ENCODE measurements at places on chromosomes 12 and 14.

GRCh38 chr14:44935155-44935554 is 26.6 kb downstream of the KLHL28 start:
- H3K36me3 ChIP-seq = peaks cover 49% of the 10 kb centered on the region
- no peak overlapping the region for H3K4me3 ChIP-seq
- no peak overlapping the region for H3K27ac ChIP-seq

DNA sequence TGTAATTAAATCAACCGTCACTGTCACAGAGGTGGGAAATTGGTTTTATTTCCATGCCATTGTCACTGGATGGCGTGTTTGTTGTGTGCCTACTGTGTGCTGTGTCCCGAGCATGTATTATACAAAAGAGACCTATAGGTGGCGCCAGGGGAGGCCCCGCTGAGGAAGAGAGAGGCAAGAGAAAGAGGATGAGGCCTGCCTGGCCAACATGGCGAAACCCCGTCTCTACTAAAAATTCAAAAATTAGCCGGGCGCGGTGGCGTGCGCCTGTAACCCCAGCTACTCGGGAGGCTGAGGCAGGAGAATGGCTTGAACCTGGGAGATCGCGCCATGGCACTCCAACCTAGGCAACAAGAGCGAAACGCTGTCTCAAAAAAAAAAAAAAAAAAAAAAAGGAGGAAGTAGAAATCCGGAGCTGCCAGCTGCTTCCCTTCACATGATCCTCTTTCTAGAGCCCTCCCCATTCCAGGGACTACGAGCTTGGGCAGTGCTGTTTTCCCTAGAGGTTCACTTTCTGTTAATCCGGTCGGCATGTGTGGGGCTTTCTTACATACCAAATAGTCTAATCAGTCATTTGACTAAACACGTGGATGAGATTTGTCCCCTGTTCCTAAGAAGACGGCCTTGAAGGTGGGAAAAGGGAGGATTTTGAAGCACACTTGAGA is 6.4 kb upstream of the CCDC175 start:
- no peaks in the 10 kb centered on the region for H3K36me3 ChIP-seq
- no peak for DNase-seq
- no peak overlapping the region for H3K27ac ChIP-seq
- no peak overlapping the region for H3K4me3 ChIP-seq

- no peaks in the 10 kb centered on the region for H3K4me1 ChIP-seq
- H3K27me3 ChIP-seq = no peaks in the 10 kb centered on the region
- DNase-seq = no peak
- no peaks in the 10 kb centered on the region for H3K36me3 ChIP-seq
- no peak overlapping the region for H3K4me3 ChIP-seq
Observed at GRCh38 chr12:78331181-78331580, 500.5 kb downstream of the NAV3 start.

- no peaks in the 10 kb centered on the region for H3K4me1 ChIP-seq
- no peaks in the 10 kb centered on the region for H3K36me3 ChIP-seq
- H3K27ac ChIP-seq = no peak overlapping the region
- no peaks in the 10 kb centered on the region for H3K27me3 ChIP-seq
- no peak overlapping the region for H3K4me3 ChIP-seq
- DNase-seq = no peak
Observed at GRCh38 chr14:34867199-34867598, 8.0 kb downstream of the BAZ1A start.

DNA sequence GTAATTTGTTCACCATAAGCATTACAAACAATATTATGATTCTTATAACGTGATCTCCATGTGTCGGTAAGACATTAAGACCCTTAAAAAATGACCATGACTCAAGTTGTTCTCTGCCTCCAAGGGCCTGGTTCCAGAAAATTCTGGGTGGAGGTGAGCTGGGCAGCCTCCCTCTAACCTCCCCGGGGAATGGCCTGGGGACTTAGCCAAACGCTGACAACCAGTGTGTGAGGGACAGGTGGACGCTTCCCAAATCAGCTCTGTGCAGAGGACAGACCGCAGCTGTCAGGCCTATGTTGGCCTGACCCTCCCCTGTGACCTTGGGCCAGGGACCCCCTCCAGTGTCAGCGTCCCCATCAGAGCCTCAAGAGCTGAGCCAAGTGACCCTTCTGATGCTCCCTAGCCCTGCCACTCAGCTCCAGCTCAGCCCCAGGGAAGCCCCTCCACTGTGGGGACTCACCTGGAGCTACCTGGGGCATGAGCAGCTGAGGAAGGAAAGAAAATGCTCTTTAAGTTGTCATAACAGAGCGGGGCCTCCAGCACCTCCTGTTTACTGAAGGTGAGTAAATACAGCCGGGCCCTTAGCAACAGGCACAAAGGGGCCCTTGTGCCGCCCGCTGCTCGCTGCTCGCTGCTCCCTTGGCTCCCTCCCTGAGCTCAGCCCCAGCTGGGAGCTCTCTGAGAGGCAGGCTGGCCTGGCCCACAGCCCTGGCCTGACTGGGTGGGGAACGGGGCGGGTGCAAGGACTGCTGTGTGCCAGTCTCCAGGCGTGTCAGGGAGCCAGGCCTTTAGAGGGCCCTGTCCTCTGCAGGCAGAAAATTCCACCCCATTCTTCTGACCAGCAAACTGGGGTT is 116.6 kb downstream of the CALM1 start:
- no peaks in the 10 kb centered on the region for H3K27me3 ChIP-seq
- H3K4me3 ChIP-seq = no peak overlapping the region
- no peaks in the 10 kb centered on the region for H3K4me1 ChIP-seq
- H3K36me3 ChIP-seq = no peaks in the 10 kb centered on the region
- peak overlapping the region; percentile 60 for H3K27ac ChIP-seq

DNA sequence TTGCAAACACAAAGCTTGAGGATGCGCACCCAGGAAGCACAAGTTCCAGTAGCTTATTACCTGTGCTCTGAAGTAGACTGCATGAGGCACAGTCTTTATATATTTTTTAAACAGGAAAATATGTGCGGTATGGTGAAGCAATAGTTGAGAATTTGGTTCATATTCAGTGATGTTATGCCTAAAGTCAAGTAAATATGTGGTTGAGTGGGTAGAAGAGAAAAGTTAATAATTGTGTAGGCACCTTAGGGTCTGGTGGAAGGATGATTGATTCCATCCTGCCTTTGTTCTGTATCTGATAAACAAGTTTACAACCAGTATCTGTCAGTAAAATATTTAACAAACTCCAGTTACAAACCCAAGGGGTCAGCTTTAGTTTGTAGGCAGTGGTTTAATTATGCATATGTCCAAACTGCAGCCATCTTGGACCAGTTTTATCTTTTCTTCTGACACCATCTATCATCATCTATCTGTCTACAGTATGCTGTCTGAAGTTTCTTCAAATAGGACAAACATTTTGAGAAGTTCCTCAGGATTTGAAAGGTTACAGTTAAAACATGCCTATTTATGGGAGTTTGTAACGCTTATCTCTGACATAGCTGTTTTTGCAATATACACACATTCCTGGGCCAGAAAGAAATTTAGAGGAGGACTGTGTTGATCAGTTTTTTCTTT is 10.8 kb downstream of the SINHCAF start:
- H3K36me3 ChIP-seq = no peaks in the 10 kb centered on the region
- H3K4me1 ChIP-seq = peaks cover 14% of the 10 kb centered on the region
- no peaks in the 10 kb centered on the region for H3K27me3 ChIP-seq
- no peak for DNase-seq

- H3K27me3 ChIP-seq = no peaks in the 10 kb centered on the region
- DNase-seq = peak; percentile 60
- no peak overlapping the region for H3K4me3 ChIP-seq
- no peaks in the 10 kb centered on the region for H3K4me1 ChIP-seq
- no peak overlapping the region for H3K27ac ChIP-seq
Observed at GRCh38 chr14:80215756-80216581, 4.7 kb upstream of the DIO2 start.

DNA sequence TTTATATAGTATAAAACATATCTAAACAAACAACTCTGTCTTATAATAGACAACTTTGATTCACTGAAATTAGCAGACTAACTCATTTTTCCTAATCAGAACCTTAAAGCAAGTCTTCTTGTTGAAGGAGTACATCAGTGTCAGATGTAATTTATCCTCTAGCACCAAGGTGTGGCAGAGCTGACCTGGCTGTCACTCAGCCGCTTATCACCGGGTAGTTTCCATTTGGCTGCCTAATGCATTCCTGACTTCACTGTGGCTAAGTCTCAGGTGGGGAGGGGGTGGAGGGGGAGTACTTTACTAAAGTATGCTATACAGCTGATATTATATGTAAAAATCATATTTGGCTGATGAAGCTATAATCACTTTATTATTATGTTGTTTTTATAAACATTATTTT is 339.9 kb upstream of the RGS6 start:
- H3K4me3 ChIP-seq = no peak overlapping the region
- peaks cover 23% of the 10 kb centered on the region for H3K4me1 ChIP-seq
- no peaks in the 10 kb centered on the region for H3K36me3 ChIP-seq
- H3K27me3 ChIP-seq = no peaks in the 10 kb centered on the region
- H3K27ac ChIP-seq = no peak overlapping the region

DNA sequence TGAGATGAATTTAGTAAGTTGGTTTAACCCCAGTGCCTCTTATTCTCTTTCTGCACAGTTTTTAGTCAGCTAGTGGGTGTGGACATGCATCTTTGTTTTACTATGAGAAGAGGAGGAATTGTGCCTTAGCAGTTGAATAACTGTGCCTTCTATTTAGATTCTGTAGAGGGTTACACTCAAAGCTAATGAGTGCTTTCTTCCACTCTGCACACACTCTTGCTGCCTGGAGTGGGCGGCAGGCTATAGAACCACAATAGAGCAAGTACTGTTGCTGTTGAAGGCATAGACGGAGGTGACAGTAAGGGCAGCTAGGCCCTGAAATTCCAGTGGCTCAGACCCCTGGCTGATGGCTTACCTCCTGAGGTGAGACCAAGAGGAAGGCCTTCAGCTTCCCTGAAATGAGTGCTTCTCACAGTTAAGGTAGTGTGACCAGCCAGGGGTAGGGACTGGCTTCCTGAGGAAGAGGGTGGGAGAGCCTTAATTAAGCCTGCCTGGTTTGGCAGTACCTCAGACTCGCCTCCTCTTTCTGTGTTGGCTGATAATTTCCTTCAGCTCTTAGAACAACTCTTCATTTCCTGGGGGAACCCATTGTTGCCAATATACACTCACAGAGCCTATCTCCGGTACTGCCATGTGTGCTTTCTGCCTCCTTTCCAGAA is 24.7 kb downstream of the SUSD6 start:
- H3K27me3 ChIP-seq = no peaks in the 10 kb centered on the region
- no peaks in the 10 kb centered on the region for H3K36me3 ChIP-seq
- peaks cover 74% of the 10 kb centered on the region for H3K4me1 ChIP-seq
- H3K27ac ChIP-seq = peak overlapping the region; percentile 93

DNA sequence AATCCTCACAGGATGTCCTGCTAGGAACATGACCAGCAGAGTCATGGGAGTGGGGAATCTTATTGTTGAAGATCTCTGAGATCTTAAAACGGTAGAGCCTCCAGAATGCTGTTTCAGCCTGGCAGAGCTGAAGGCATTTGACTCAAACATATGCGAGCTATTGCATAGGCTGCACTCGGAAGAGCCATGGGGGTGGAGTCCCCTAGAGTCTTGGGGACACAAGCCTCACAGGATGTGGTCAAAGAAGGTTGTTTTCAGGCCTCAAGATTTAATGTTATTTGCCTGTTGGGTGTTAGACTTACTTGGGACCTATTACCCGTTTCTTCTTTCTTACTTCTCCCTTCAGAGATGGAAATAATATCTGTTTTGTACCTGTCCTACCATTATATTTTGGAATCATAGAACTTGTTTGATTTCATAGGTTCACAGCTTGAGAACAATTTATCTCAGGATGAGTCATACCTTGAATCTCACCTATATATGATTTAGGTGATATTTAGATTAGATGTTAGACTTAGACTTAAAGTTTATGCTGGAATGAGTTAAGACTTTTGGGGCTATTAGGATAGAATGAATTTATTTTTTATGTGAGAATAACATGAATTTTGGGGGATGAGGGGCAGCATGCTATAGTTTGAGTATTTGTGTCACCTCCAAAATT is 172.2 kb upstream of the ATP2B1 start:
- H3K27ac ChIP-seq = no peak overlapping the region
- H3K36me3 ChIP-seq = no peaks in the 10 kb centered on the region
- no peaks in the 10 kb centered on the region for H3K27me3 ChIP-seq
- no peaks in the 10 kb centered on the region for H3K4me1 ChIP-seq
- no peak for DNase-seq
- H3K4me3 ChIP-seq = no peak overlapping the region

- DNase-seq = no peak
- H3K4me1 ChIP-seq = no peaks in the 10 kb centered on the region
- H3K36me3 ChIP-seq = no peaks in the 10 kb centered on the region
- H3K4me3 ChIP-seq = no peak overlapping the region
- H3K27me3 ChIP-seq = no peaks in the 10 kb centered on the region
Observed at GRCh38 chr14:87407344-87407743, 585.6 kb downstream of the GALC start.

- H3K27ac ChIP-seq = no peak overlapping the region
- DNase-seq = no peak
- H3K27me3 ChIP-seq = no peaks in the 10 kb centered on the region
- H3K36me3 ChIP-seq = no peaks in the 10 kb centered on the region
- no peak overlapping the region for H3K4me3 ChIP-seq
- H3K4me1 ChIP-seq = no peaks in the 10 kb centered on the region
Observed at GRCh38 chr12:114919479-114919878, 235.5 kb upstream of the TBX3 start.

DNA sequence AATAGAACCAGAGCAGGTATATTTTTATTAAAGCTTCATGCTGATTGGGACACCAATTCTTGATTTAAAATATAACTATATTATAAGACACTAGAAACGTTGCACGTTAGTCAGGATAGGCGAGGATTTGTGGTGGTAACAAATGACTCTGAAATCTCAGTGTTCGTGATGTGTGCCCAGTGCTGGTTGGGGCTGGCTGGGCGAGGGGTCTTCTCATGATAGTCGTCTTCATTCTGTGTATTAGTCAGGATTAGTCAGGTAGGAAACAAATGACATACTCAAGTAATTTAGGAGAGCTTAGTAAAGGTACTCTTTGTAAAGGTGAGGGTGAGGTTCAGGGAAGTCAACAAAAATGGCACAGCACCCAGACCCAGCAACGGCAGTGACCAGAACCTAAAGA is 73.9 kb upstream of the HIF1A start:
- H3K27ac ChIP-seq = no peak overlapping the region
- H3K36me3 ChIP-seq = no peaks in the 10 kb centered on the region
- H3K4me3 ChIP-seq = no peak overlapping the region
- no peaks in the 10 kb centered on the region for H3K27me3 ChIP-seq
- no peaks in the 10 kb centered on the region for H3K4me1 ChIP-seq

DNA sequence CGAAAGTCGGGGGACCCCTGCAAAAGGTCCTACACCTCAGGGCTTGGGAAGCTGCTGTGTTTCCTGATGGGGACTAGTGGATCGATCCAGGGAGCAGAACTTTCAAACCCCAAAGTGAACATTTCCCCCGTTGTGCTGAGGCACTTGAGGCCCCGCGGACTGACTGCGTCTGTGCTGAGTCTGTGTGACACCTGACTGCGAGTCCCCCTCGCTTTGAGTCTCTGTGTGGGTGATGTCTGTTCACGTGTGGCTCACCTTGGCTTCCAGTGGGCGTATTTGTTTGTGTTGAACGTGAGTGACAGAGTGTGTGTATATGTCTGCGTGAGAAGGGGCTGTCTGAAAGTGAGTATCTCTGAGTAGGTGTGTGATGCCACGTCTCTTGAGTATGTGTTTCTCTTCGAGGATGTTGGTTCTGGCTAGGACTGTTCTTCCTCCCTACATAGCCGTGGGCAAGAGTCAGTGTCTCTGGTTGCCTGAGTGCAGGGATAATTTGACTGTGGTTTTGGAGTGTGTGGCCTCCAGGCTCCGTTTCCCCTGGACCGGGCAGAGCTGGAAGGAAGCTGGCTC is 1.3 kb downstream of the TEAD4 start:
- H3K4me1 ChIP-seq = no peaks in the 10 kb centered on the region
- H3K27me3 ChIP-seq = no peaks in the 10 kb centered on the region

- H3K27me3 ChIP-seq = no peaks in the 10 kb centered on the region
- DNase-seq = no peak
- no peak overlapping the region for H3K4me3 ChIP-seq
- H3K27ac ChIP-seq = no peak overlapping the region
- H3K36me3 ChIP-seq = no peaks in the 10 kb centered on the region
Observed at GRCh38 chr12:44777044-44777443, 99.1 kb downstream of the NELL2 start.
